ENCODE measurements at places on chromosomes 16 and 17. TPM values are rescaled to one million over a fixed set of nuclear protein-coding genes. Genes with fewer than 3 reads are reported as not detected.
A peak's percentile ranks its signal among the peaks of the same experiment; 100 is the strongest.

GRCh38 chr16:52578007-52578828 lies 31.3 kb upstream of the TOX3 start:
- no peak for DNase-seq

DNA sequence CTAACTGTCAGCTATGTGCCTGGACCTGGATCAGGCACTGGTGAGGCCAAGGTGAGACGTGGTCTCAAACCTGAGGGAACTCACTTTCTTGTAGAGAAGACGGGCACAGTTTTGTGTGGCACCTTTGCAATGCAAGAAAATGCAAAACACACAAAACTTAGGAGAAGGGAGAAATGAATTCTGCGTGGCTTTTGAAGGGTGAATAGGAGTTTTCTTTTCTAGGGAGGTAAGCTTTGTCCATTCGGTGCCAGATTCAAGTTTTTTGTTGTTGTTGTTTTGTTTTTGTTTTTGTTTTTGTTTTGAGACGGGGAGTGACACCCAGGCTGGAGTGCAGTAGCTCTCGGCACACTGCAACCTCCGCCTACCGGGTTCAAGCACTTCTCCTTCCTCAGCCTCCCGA lies 1.4 kb downstream of the TOM1L1 start:
- DNase-seq = no peak

- DNase-seq = peak; percentile 35
Observed at GRCh38 chr16:75420987-75421819, 12.1 kb downstream of the CFDP1 start.

The KRTAP16-1 gene
- not detected for total RNA-seq

The ZFP1 gene
- total RNA-seq = 20.9 TPM

The TBC1D3 gene
- not detected for total RNA-seq

The RHBDL1 gene
- total RNA-seq = 5.8 TPM

DNA sequence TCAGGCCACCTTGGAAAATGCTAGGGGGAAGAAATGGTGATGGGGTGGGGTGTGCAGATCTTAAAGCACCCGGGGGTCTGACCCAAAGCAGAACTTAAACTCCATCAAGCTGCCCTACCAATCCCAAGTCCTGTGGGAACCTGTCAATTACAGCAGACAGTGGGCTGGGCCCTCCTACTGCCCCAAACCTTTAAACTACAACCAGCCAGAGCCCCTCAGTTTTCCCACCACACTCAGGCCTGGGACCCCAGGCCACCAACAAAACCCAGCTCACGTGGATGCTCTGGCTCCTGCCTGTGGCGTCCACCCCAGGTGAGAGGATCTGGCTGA lies 2.7 kb downstream of the MYO18A start:
- DNase-seq = no peak

The ARL17B gene
- 25.0 TPM for total RNA-seq

DNA sequence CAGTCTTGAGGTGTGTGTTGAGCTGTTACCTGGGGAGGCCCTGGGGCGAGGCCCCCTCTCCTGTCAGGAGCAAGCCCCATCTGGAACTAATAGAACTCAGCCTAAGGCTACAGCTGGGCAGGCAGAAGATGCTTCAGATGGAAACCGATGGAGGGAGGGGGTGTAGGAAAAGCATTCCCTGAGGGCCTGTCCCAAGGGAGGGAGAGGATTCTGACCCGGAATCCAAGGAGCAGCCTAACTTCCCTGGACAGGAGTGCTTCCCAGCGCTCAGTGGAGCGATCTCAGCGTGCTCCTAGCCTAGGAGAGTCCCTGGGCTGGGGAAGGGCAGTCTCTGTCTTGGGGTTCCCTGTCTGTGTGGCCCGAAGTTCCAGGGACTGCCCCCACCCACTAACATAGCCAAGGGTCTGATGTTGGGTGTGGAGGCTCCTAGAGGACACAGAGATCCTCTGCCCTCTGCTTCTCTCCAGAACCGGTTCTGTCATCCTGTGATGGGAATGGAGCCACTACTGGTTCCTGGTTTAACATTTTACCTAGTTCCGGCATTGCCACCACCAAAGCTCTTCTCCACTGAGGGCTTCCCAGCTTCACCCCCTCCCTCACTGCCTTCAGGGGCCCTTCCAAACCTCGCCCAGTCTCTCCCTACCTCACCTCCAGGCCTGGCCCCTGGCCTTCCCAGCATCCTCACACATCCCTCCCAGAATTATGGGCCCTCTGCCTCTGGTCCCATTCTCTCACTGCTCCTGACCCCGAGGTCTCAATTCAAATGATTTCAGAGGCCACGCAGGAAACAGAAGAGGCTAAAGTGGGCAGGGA lies 58.7 kb downstream of the RTN4RL1 start:
- no peak for DNase-seq

GRCh38 chr16:89060207-89060794 lies 33.4 kb upstream of the ACSF3 start:
- DNase-seq = peak; percentile 19

DNA sequence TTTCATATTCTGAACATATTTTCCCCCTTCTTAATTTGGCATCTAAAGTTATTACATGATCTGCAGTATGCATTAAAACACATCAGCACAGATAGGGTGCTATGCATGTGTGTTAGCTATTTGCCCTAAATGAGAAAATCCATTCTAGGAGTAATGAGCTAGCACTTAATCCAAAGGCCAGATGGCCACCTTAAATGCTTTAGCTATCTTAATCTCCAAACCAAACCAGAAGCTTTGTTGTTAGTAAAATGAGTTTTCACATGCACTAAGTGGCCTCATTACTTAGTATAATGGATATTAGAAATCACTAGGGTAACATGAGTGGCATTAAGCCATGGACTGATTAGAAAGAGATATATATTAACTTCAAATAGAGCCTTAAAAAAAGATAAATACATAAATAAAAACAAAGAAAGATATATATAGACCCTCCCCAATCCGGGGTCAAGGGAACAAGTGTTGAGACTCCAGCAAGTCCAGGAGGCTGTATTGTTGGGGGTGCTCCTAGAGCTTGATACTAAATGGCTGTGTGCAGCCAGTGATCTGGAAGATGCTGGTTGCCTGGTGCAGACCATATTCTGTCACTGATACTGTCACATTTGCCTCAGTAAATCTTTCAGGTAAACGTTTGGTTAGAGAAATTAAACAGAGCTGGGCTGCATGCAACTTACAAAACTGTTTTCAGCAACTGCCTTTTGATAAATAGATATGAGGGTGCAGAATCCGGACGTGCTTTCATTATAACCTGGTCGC lies 67.3 kb downstream of the MYH10 start:
- no peak for DNase-seq

DNA sequence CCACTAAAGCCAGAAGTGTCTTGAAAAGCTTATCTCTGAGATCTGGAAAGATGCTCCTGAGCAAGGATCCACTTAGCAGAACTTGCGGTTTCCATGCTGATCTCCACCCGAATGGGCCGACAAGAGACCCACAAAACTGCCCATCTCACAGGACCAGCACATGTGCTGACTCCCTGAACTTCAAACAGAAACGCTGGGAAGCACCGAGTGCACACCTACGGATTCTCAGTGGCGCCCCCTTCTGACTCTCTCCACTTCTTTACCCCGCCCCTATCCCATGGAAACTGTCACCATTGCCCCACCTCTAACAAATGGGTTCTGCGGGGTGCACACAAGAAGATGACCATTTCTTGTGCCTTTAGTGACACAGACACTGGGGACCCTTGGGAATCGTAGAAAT lies 21.4 kb downstream of the CDRT4 start:
- DNase-seq = no peak

DNA sequence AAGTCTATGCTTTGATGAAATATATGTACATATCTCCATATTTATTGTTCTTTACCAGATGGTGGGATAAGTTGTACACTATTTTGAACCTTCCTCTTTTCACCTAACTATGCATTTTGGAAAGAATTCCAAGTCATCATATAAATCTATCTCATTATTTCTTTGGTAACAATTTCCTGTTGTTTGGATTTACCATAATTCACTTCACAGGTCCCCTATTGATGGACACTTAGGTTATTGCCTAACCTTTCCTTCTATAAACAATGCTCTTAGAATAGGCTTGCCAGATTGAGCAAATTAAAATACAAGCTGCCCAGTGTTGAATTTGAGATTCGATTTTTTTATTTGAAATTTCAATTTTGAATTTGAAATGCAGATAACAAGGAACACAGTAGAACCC lies 28.9 kb upstream of the DHX8 start:
- no peak for DNase-seq

DNA sequence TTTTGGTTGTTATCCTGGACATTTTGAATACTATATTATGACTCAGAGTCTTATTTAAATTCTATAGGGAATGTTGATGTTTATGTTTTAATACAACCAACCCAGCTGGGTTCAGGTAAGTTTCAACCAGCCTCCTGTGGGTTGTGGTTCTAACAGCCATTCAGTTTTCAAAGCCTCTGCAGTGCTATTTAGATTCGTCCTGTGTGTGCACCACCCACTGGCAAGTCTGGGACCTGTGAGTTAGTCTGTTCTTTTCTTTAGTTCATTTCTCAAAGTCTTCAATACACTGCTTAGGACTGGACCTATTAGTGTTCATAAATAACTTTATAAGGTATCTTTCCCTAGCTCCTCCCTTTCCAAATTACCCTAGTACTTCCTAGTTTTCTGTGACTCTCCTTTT lies 170.6 kb downstream of the TMEM132E start:
- DNase-seq = no peak

- DNase-seq = no peak
Observed at GRCh38 chr17:44043272-44043696, 23.2 kb downstream of the LSM12 start.

The CDRT4 gene
- 12.8 TPM for total RNA-seq

- DNase-seq = no peak
Observed at GRCh38 chr17:72683506-72684404, 408.7 kb downstream of the SLC39A11 start.

- DNase-seq = no peak
Observed at GRCh38 chr16:48542020-48542473, 67.9 kb downstream of the N4BP1 start.

The CLEC3A gene
- not detected for total RNA-seq

The CRHR1 gene
- total RNA-seq = not detected

- DNase-seq = no peak
Observed at GRCh38 chr17:71302721-71303549, 817.9 kb upstream of the SOX9 start.

- DNase-seq = no peak
Observed at GRCh38 chr17:76462556-76463290, 4.7 kb upstream of the AANAT start.

DNA sequence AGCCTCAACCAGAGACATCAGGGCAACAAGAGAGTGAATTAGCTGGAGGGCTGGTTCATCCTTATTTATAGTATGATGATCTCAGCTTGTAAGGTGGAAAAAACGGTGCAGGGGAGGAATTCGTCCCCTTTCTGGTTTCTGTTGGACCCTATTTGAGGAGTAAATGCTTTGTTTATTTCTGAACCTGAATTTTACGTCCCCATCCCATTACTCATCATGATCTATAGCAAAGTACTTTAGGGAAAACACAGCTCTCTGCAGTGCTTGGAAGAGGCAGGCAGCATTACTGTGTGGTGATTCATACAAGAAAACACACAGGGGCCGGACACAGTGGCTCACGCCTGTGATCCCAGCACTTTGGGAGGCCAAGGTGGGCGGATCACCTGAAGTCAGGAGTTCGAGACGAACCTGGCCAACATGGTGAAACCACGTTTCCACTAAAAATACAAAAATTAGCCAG lies 8.0 kb upstream of the VAT1L start:
- DNase-seq = no peak

DNA sequence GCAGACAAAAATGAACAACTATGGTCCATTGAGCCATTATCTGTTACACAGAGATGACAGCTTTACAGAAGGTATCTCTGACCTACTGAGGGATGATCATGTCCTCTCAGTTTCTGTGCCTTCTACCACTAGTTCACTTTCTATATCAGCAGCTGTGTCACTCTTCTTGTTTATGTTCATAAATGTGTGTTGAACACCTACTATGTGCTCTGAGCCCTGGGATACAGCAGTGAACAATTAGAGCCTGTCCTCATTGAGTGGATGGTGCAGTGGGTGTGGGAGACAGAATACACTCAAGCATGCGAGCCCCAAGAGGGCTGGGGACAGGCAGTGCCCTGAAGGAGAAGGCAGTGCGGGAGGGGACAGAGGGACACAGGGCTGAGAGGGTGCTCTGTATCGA lies 92.1 kb downstream of the ABCC6 start:
- DNase-seq = no peak

DNA sequence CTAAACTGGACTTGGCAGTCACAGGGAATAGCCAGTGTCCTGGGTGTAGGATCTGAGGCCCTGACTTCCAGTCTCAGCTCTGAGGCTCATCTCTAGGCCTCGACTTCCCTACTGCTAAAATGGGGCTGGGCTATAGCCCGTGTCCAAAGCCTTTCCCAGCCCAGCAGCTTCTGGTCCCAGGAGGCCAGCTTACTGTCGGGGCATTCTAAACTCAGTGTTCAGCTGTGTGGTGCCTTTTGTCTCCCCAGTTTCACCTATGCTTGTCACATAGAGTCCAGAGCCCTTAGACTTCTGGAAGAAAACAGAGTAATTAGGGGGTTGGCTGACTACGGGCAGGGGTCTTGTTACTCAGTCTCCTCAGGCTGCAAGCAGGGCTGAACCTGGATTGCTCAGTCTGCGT lies 94.8 kb downstream of the WSCD1 start:
- DNase-seq = no peak

DNA sequence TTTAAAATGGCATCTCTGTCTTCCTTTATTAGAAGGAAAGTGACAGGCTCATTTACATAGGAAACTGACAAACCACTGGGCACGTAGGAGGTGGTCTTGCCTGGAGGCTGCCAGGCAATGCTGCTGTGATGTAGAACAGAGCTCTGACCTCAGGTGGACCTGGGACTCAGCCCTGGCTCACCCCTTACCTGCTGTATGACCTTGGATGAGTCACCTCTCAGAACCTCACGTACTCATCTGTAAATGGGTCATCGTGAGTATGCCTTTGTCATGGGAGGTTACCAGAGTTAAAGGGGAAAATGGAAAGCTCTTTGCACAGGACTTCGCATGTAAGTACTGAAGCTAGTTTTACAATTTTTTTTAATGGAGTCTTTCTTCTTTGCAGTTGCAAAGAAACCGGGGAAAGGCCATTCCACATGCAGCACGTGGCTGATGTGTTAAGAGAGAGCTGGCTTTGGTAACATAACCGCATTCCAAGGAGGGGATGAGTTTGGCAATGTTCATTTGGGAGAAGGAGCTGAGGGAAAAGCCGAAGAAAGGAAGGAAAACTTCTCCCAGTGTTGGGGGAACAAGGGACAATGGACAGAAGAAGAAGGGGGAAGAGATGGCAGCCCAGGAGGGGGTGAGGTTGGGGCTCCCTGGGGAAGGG lies 37.4 kb upstream of the LONP2 start:
- DNase-seq = peak; percentile 17

Measured in activated T-cell treated with anti-CD3 and anti-CD28 coated beads, Interleukin-2, amount 50 U/mL, for 72 hours (primary cell).